HCT116 (cell line): ENCODE measurements at places on chromosomes 5 and 9. TPM values are rescaled to one million over a fixed set of nuclear protein-coding genes. Genes with fewer than 3 reads are reported as not detected.

- no peak overlapping the region for H3K27ac ChIP-seq
- DNase-seq: no peak
- H3K36me3 ChIP-seq: no peaks in the 10 kb centered on the region
Measured at GRCh38 chr5:73722231-73722630, 96.2 kb downstream of the ARHGEF28 start.

GRCh38 chr5:131795228-131795627 lies 1.6 kb downstream of the FNIP1 start:
- no peak overlapping the region for H3K27ac ChIP-seq
- no peak overlapping the region for H3K4me3 ChIP-seq
- DNase-seq: no peak
- H3K36me3 ChIP-seq: no peaks in the 10 kb centered on the region
- no peaks in the 10 kb centered on the region for H3K27me3 ChIP-seq
- H3K4me1 ChIP-seq: peaks cover 4% of the 10 kb centered on the region; the same call in 1 of the 2 replicates

GPR151 gene
- not detected for total RNA-seq

- no peaks in the 10 kb centered on the region for H3K36me3 ChIP-seq
- no peaks in the 10 kb centered on the region for H3K27me3 ChIP-seq
- DNase-seq: no peak
- no peaks in the 10 kb centered on the region for H3K4me1 ChIP-seq
- no peak overlapping the region for H3K4me3 ChIP-seq
- no peak overlapping the region for H3K27ac ChIP-seq
Measured at GRCh38 chr9:38208206-38208901, 139.3 kb upstream of the SHB start.

DNA sequence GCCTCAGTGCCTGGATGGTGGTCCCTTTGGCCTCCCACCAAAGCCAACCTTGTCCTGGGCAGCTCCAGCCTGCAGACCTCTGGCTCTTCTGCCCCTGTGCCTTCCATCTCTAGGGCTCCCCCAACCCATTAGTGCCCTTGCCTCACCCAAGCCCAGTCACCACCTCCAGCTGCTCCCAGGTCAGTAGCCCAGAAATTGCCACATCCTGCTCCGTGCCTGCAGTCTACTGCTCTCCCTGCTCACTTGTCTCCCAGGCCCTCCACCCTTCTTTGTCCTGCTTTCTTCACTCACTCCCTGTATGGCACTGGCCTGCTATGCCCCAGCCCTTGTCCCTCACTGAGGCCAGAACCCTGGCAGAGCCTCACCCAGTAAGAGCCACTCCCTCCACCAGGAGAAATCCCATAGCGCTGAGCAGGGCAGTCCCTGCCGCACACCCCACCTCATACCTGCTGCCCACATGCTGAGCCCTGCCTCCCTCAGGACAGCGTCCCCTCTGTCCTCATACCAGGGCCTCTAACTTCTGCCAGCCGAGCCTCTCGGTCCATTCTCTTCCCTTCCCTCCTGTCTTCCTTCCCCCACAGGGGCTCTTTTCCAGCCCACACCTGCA lies 44.4 kb downstream of the JADE2 start:
- H3K27me3 ChIP-seq: no peaks in the 10 kb centered on the region
- H3K4me1 ChIP-seq: no peaks in the 10 kb centered on the region
- no peak overlapping the region for H3K27ac ChIP-seq
- no peak overlapping the region for H3K4me3 ChIP-seq
- H3K36me3 ChIP-seq: peaks cover 4% of the 10 kb centered on the region; the same call in 1 of the 2 replicates

RANBP6 gene
- total RNA-seq: 12.7 TPM

ADAMTS12 gene
- total RNA-seq: 0.05 TPM

- no peaks in the 10 kb centered on the region for H3K27me3 ChIP-seq
- no peak overlapping the region for H3K4me3 ChIP-seq
- H3K36me3 ChIP-seq: no peaks in the 10 kb centered on the region
- H3K27ac ChIP-seq: no peak overlapping the region
Measured at GRCh38 chr5:75439276-75439675, 72.2 kb downstream of the CERT1 start.

DNA sequence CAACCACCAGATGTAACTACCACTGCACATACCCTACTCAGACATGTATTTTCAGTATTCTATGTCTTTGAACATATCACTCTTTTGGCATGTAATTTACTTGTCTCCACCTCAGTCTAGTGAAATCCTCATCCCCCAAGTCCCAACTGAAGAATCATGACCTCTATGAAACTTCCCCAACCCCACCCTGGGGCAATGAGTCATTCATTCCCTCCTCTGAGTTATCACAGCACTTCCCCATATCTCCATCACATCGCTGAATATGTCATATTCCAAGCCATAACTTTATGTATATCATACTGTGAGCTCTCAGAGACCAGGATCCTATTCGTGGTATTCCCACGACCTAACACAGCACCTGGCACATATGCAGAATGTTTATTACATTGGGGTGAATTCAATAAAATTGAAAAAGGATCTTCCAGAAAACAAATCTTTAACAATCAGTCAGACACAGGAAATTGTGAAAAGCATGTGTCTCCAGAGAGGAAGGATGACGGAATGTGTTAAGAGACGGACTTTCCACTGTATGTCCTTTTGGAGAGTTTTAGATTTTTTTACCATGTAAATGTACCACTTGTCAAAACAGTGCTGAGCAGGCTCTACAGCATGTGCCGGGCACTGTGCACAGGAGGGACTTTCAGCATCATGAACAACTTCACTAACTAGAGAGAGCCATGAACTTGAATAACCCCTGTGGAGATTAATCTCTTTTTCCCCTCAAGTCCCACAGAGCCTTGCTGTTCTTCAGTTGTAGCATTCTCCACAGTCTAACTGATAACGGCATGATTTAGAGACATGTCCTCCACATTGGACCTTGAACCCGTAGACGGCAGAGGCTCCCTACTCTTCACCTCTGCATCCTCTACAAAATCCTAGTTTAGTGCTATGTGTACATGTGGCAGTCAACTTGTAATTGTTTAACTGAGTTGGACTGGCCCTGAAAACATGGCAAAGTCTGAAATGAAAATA lies 213.5 kb downstream of the GLIS3 start:
- DNase-seq: no peak
- H3K27ac ChIP-seq: no peak overlapping the region
- no peaks in the 10 kb centered on the region for H3K4me1 ChIP-seq

CRHBP gene
- not detected for total RNA-seq

GRCh38 chr5:95915999-95916686 lies 45.5 kb downstream of the ELL2 start:
- no peaks in the 10 kb centered on the region for H3K36me3 ChIP-seq
- H3K4me3 ChIP-seq: no peak overlapping the region
- H3K4me1 ChIP-seq: no peaks in the 10 kb centered on the region
- no peak for DNase-seq
- no peaks in the 10 kb centered on the region for H3K27me3 ChIP-seq
- H3K27ac ChIP-seq: no peak overlapping the region
